Psoas muscle (tissue), 8 donors: ENCODE measurements at places on chromosomes 7 and 10. TPM values are rescaled to one million over a fixed set of nuclear protein-coding genes. Genes with fewer than 3 reads are reported as not detected.

Gene TLX1
- total RNA-seq = not detected

Gene PIK3AP1
- total RNA-seq = 3.3 TPM

Gene PKD2L1
- not detected for total RNA-seq

Gene ABCB4
- total RNA-seq = 4.0 TPM

Gene ZSCAN25
- 6.3 TPM for total RNA-seq
